T follicular helper cell (primary cell): ENCODE measurements at places on chromosomes 7 and 10.
A peak's percentile ranks its signal among the peaks of the same experiment; 100 is the strongest.

- DNase-seq: no peak
Measured at GRCh38 chr7:104548861-104549260, 220.5 kb downstream of the LHFPL3 start.

GRCh38 chr7:64630496-64630895, 35.4 kb upstream of the ZNF107 start:
- no peak for DNase-seq

DNA sequence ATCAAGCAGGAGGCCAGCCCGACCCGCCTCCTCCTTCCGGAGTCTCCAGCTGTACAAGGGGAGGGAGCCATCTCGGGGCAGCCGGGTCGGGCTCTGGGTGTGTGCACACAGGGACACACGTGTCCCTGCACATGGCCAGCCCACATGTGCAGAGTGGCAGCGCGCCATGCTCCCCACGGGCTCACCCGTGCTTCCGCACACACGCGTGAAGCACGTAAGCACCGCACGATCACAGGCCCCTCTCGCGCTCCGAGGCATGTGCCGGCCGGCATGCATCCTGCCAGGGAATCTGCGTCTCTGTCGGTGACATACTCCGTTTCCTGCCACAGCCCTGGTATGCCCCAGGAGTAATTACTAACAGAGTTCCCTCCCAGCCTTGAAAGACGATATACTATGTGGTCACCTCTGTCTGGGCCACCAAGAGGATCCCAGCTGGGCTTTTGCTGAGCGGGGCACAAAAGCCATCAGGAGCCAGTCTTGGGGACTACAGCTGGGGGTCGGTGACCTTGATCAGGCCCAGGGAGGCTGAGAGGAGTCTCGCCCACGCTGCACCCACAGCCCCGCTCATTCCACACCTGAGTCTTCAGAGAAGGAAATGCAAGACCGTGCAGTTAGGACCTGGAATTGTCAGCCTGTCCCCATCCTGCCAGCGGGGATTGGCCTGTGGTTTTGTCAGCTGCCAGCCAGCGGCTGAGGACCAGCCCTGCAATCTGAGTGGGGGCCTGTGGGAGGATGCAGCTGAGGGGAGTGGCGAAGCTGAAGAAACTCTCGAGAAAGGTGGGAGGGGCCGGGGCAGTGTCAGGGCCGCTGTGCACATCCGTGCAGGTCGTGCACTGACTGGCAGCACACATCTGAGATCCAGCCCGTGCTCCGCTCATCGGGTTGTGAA, 11.0 kb upstream of the LFNG start:
- DNase-seq: peak; percentile 79

DNA sequence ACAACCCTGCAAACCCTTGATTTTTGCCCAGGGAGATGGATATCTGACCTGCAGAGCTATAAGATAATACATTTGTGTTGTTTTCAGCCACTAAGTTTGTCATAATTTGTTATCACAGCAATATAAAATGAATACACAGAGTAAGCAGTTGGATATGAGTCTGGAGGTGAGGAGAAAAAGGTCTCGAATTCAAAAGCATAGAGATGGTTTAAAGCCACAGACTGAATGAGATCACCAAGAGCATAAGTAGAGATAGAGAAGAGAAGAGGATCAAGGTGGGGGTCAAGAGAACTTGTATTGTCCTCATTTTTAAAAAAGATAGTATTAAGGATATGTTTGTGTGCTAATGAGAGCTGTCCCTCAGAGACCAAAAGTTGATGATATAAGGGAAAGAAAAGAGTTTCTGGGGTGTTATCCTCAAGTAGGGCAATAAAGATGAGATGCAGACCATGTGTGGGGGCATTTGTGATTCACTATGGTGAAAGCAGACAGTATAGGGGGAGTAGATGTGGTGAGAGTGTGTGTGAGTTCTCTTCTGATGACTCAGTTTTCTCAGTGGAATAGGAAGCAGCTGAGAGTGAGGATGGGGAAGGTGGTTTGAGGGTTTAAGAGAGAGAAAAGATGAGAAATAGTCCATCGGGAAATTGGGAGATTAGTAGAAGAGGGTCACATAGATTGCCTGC, 25.8 kb upstream of the PCGF5 start:
- no peak for DNase-seq

DNA sequence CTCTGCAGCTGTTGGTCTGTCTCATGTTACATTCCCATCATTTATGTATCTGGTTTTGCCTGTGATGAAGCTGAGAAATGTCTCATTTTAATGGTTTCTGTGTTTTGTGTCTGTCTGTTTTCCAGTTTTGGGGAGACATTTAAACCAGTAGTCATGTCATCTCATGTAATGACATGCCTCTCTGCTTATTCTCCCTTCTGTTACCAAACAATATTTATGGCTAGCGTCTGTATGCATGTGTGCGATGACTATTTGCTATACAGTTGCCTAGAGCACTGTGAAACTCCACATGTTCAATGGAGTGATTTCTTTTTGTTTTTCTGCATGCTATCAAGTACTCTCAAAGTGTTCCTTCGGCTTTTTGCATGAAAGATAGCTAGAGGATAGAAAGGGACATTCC, 132.0 kb downstream of the ST7 start:
- DNase-seq: no peak

DNA sequence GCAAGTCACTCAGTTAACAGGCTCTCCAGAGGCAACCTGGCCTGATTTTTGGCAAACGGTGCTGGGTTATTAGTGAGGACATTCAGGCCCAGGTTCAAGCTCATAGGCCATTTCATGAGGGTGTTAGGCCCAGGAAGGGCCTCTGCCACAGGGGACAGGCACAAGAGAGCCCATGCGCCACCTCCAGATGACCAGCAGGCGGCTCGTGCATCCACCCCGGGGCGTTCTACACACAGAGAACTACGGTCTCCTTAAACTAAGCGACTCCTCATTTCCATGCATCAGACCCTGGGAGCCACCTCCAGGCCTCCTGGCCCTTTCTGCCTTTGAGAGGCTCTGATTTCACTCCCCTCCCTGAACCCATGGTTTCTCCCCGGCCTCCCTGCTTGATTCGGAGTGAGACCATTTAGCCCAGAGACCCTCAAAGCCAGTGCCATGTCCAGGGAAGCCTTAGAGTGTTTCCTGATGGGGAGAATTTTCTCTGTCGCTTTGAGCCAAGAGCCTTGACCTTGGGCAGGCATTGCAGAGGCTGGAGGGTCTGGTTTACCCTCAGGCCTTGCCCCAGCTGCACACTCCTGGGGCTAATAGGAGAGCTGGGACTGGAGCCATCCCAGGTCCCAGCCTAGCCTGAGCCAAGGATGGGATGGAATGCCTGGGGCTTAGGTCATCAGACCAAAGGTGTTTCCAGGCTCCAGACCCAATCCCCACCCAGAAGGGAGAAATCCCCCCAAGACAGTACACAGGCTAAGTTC, 188.0 kb downstream of the GRID1 start:
- DNase-seq: no peak

GRCh38 chr7:80411621-80412020, 100.2 kb downstream of the GNAT3 start:
- no peak for DNase-seq

DNA sequence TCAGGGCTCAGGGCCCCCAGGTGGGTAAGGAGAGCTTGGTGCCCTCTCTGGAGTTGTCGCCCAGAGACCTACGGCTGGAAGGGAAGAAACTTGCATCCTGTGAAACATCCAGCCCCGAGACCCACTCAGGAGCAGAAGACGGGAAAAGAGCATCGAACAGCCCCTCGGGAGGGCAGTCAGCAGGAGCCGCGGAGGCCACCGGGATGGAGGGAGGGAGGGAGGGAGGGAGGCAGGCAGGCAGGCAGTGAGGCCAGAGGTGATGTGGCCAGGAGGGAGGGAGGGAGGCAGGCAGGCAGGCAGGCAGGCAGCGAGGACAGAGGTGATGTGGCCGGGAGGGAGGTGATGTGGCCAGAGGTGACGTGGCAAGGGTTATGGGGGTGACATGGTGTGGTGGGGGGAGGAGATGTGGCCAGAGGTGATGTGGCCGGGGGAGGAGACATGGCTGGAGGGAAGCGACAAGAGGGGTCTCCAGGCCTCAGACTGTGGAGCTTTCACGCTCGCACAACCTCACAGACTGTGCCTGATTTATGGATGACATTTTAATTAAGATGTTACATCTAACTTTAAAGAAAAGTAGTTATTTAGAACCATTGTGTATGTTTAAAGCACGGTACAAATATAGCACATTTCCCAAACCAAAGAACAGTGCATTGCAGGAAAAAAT, 141.1 kb downstream of the DIP2C start:
- DNase-seq: no peak

DNA sequence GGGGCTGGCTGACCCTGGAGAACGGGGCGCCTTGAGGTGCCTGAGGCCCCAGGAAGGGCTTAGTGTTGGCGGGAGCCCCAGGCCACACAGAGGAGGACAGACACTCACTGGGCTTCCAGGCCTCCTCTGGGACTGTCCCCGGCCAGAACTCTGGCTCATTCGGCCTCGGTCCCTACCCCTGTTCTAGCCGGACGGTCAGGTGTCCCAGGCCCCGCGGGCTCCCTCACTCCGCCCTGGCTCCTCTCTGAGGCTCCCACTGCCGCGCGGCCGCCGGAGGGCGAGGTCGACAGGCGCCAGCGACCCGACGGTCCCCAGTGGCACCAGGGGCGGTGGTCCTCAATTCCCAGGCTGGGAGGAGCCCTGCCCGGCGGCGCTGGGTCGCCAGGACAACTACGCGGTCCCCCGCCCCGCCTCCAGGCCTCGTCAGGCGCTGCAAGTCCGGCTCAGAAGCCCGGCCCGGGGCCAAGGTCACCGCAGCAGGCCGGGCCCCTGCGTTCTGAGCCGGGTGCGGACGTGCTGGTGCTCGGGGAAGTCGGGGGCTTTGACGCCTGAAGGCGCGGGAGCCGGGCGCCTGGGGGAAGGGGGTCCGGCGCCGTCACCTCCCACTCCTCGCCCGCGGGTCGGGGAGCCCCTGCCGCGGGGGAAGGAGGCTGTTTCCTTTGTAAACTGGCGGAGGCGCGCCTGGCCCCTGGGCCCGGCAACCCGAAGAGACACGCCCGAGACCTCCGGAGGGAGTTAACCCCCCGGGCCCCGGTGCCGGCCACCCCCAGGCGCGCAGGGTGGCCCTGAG, 1.1 kb upstream of the PWWP2B start:
- no peak for DNase-seq

GRCh38 chr10:20117471-20117870, 301.2 kb downstream of the PLXDC2 start:
- DNase-seq: no peak

- DNase-seq: no peak
Measured at GRCh38 chr7:46198701-46199100, 277.6 kb upstream of the IGFBP3 start.

- DNase-seq: no peak
Measured at GRCh38 chr10:103095005-103095404, 98.1 kb downstream of the NT5C2 start.

DNA sequence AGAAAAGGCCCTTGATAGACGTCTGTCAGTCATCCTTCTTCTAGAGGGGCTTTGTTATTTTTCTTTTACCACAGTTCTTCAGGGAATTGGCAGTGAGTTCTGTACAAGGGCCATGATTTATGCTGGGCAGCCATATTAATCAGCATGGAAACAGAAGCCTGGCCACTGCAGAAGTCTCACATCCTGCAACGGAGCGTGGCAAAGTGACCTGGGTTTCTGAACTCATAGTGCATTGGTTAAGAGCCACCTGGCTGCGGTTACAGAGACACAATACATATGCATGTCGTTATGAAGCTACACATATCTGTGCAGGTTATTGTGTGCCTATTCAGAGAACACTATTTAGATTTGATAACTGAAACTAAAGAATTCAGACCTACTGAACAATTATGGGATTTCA, 419.4 kb upstream of the CELF2 start:
- DNase-seq: no peak
